ENCODE measurements at places on chromosomes 11 and 22.

DNA sequence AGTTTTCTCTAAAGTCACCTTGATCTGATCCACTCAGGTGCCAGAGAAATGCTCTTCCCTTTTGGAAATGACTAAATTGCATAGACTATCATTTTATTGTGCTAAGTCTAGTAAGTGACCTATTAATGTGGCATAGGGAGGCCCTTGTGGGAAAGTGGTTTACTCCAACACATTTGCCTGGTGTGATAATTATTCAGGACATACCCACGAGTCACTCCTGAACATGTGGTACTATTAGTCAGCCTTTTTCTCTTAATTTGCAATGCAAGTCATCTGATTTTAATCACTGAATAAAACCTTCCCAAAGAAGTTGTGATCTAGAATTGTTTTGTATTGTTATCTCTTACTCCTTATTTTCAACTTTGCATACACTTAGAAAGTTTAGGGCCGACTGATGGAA is 148.7 kb downstream of the OR4C45 start:
- DNase-seq = no peak

DNA sequence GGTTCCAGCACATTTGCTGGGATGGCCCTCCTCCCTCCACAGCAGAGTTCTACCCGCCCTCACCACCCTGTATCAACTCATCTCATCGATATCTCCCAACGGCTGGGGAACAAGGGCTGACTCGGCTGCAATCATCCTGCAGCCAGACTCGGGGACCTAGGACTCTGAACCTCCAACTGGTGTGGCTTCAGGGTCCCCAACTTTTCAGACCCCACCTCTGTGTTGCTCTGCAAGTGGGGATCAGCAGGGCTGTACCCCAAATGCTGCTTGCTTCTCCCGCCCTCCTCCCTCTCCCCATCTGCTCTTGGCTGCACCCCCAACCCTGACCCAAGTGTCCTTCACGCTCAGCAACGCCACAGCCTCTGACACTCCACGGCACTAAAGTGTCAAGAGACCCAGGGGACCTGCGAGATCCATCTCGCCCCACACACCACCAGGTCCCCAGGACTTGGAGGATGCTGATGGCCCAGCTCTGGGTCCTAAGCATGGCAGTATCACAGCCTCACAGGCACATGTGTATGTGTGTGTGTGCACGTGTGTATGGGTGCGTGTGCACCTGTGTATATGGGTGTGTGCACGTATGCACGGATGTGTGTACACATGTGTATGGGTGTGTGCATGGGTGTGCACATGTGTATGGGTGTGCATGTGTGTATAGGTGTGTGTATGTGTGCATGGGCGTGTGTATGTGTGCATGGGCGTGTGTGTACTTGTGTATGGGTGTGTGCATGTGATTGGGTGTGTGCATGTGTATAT is 26.4 kb downstream of the KCNQ1 start:
- no peak for DNase-seq

GRCh38 chr22:38133331-38133730 is 22.8 kb upstream of the BAIAP2L2 start:
- DNase-seq = no peak

DNA sequence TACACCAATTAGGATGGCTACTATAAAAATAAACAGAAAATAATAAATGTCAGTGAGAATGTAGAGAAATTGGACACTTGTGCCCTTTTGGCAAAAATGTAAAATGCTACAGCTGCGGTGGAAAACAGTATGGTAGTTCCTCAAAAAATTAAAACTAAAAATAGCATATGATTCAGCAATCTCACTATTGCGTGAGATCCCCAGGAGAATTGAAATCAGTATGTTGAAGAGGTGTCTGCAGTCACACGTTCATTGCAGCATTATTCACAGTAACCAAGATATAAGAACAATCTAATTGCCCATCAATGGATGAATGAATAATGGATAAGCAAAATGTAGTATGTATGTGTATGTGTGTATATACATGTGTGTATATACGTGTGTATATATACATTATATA is 6.8 kb downstream of the OR52N2 start:
- no peak for DNase-seq

- no peak for DNase-seq
Observed at GRCh38 chr22:28005513-28005912, 86.5 kb upstream of the PITPNB start.

GRCh38 chr11:46894961-46895360 is 23.4 kb downstream of the LRP4 start:
- no peak for DNase-seq

DNA sequence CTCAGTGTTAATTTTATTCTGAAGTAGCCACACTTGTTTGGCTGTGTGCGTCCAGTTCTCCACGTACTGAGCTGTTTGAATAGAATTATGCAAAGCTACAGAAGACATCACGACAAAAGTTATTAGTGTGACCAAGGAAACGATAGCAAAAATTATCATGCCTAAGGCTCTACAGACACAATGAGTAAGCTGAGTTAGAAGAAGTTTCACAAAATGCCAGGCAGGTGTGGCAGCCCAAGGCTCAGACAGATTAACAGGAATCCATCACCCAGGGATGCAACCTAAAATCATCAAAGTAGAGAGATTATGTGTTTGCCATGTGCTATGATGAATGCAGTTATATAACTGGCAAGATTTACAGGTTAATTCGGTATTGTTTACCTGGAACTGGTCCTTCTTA is 73.1 kb upstream of the INCENP start:
- no peak for DNase-seq

DNA sequence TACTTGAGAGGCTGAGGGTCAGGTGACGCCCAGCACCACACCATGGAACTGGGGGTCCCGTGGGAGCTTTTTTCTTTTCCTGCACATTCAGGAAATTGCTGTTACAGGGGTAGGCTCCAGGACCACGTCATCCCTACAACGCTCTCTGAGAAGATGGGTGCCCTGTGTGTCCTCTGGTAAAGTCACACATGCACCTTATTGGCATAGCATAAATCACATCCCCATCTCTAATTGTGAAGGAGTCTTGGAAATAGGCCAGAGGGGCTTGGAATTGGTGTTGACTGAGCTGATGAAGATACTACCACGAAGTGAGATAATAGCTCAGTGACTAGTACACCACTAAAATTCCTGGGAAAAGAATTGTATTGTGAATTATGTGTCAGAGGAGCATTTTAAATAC is 57.6 kb downstream of the TNRC6B start:
- DNase-seq = no peak

DNA sequence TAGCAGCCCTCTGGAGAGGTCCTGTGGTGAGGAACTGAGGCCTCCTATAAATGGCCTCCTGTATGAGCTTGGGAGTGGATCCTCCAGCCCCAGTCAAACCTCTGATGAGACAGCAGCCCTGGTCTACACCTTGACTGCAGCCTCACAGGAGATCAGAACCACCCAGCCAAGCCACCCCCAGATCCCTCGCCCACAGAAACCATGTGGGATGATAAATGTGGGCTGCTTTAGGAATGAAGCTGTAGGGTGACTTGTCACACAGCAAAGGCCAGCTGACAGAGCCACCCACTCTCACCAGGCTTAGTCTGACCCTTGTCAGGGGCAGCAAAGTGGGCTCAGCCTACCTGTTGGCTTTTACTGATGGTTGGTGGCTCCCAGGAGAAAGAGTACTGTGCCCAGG is 6.5 kb upstream of the KCNQ1OT1 start:
- DNase-seq = no peak

GRCh38 chr11:18223591-18224387 is 12.8 kb downstream of the SAA4 start:
- DNase-seq = no peak

GRCh38 chr11:16528639-16529038 is 172.3 kb upstream of the SOX6 start:
- DNase-seq = no peak

All from AG08396 (cell line).